Activated CD4-positive, CD25-positive, alpha-beta regulatory T cell (primary cell): ENCODE measurements at places on chromosomes 12 and 14.
A peak's percentile ranks its signal among the peaks of the same experiment; 100 is the strongest.

DNA sequence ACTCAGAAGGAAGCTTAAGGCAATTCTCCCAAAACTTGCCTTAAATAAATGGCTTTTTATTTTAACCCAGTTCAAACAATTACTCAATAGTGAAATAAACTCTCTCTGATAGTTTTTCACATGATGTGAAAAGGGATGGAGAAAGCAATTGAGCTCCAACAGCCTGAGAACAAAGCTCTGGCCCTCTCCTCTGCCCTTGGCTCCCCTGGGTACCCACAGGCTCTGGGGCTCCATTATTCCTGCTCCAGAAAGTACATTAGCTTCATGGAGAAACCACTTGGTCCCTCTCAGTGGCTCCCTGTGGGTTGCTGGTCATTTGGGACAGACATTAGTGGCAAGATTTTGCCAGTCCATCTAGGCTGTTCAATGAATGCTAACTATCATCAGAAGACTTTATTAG is 242.8 kb downstream of the ATP23 start:
- DNase-seq, result no peak

DNA sequence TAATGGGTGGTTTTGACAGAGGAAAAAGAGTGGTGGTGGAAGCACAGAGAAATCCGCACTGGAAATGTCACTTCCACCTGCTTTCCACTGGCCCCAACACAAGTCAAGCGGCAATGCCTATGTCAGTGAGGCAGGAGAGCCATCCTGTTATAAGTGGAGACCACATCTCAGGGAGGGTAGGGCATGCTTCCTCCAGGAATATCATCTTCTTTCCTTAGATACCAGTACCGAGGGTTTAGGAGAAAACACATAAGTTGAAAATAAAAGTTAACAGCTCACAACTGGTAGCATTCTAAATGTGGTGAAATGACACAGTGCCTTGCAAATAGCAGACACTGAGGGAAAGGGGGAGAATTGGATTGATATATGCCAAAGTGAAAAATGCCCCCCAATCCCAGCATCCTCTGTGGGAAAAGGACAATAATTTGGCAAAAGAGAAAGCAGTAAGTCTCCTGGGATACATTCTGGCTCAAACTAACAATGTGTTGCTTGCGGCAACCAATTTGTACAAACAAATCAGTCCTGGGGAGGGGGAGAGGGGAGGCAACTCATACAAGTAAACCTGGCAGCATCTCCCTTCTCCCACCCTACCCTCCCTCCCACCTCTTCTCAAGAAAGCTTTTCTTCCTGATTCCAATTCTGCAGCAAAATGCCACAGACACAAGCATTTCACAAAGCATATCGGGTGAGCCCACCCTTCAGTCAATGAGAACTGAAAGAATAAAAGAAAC is 57.1 kb downstream of the STON2 start:
- DNase-seq, result no peak

DNA sequence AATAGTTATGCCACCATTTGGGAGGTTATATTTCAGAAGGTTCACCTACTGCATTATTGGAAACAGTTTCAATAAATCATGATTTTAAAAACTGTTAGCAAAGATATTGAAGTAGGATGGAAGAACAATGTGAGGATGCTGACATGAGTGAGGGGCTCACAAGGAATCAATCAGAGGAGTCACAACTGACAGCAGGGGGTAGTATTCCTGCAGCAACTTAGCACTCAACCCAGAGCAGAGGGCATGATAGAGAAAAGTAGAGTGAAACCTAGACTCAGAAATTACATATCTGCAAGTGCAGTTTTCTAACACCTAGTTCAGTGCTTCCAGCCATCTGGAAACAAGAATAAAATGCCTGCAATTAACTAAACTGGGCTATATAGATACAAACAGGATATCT is 772.5 kb upstream of the USP15 start:
- DNase-seq, result no peak

DNA sequence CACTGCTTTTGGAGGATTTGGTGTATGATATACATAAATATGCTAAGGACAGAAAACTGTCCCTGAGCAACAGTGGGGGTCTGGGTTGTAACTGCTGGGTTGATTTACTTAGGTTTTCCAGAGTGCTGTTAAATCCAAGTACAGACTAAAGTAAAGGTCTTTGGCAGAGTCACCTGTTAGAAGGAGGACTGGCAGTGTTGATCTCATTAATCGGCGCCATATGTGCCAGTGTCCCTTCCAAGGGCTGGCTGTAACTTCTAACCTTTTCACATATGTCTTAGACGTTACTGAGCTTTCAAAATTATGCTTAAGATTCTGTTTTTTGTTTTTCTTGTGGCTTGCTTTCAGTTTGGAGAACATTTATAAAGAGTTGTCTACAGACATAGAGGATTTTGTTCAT is 5.1 kb downstream of the UNG start:
- no peak for DNase-seq

DNA sequence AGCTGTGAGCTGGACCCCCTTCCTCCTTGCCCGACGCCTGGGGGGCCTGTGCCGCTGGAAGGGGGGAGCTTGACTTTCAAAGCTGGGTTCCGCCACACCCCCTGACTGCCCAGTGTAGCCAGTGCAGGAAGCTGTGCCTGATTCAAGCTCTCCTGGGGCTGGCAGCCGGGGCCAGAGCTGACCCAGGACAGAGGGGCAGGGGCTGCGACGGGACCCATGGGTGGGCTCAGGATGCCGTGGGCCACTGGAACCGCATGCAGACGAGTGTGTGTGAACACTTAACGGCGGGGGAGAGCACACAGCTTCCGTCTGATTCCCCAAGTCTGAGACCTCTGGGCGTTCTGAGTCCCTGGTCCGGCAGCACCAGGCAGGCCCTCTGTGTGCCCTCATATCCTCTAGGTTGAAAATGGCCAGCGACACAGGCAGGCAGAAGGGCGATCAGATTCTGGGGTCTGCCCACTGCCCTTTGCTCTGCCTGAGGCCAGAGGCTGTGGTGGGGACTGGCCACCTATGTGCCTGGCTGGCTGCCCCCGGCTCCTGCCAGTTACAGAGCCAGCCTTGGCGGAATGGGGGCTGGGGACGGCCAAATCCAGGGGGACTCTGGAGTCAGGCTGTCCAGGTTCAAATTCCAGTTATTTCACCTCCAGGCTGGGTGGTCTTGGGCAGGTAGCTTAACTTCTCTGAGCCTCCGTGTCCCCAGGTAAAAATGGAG is 54.0 kb downstream of the CYP46A1 start:
- no peak for DNase-seq

- peak; percentile 68 for DNase-seq
These were observed 448.5 kb downstream of the TMEM121 start for GRCh38 chr14:105974902-105975301.

GRCh38 chr12:120536064-120536791 is 2.1 kb downstream of the RNF10 start:
- no peak for DNase-seq

DNA sequence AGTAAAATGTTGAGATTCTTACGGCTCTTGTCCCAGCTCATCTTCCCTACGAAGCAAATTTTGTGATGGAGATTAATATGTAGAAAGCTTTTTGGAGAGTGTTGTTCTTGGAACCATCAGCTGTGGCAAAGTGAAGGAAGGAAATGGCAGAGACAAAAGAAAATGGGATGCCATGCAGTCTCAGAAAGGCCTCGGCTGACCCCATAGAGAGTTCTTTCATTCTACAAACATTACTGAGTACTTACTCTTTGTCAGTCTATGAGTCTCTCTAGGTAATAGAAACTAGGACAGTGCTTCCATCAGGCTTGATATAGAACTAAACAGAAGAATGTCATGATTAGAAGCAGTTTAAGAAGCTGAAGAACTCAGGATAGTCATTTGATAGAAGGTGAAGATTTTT is 134.1 kb downstream of the PLEKHA5 start:
- DNase-seq, result no peak

GRCh38 chr12:45518291-45519235 is 210.9 kb upstream of the ARID2 start:
- no peak for DNase-seq

DNA sequence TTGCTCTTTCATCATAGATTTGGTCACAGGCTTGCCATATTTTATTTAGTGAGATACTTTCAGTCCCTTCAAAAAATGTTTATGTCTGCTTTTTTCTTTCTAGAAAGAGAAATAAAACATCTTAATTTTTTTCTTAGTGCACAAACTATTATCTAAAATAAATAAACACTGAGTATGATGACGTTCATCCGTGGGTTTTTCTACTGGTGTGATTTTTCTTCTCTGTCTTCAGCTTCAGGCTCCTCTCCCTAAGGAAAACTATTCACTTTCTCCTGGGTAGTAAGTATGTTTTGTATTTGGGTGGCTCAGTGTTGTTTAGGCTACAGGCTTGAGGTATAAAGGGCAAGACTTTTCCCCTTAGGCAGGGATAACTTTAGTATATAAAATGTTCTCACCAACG is 154.7 kb downstream of the DACT1 start:
- DNase-seq, result no peak
